ENCODE measurements at places on chromosomes 2 and 18.
A peak's percentile ranks its signal among the peaks of the same experiment; 100 is the strongest.

DNA sequence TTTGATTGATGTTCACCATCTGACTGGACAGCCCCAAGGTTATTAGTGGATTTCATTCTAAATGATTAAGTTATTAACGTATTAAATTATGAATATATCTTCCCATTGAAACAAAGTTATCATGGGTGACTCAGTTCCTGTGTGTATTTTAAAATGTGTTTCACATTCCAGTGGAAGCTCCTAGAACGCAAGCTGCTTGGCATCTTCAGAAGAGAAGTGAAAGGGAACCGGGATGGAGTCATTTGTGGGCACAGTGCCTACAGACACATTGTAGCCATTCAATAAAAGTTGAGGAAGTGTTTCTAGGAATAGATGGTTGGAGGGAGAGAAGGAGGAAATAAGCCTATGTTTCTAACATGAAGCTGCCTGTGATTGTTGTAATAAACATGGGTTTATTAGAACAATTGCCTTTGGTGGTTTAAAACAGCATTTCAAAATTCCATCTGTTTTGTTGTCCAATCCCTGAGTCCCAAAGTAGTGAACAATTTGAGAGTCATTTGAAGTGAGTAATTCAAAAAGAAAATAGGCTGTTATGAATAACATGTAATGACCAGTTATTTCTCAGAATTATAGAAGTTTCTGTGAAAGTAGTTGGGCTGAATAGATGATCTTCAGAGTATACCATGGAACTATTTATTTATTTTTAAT is 143.5 kb downstream of the PKP4 start:
- peak; percentile 58 for DNase-seq

- no peak for DNase-seq
Measured at GRCh38 chr2:200435379-200435778, 74.5 kb downstream of the KCTD18 start.

- DNase-seq = no peak
Measured at GRCh38 chr2:26978061-26978596, 7.7 kb downstream of the MAPRE3 start.

GRCh38 chr2:136151021-136151971 is 33.3 kb upstream of the CXCR4 start:
- no peak for DNase-seq

GRCh38 chr18:8871489-8871888 is 166.1 kb downstream of the MTCL1 start:
- no peak for DNase-seq

- DNase-seq = no peak
Measured at GRCh38 chr2:14219306-14219705, 413.2 kb upstream of the LRATD1 start.

GRCh38 chr2:160372585-160372984 is 121.0 kb downstream of the RBMS1 start:
- DNase-seq = no peak

GRCh38 chr2:15594291-15595256 is 2.9 kb downstream of the DDX1 start:
- no peak for DNase-seq

GRCh38 chr2:207162316-207162715 is 3.4 kb downstream of the KLF7 start:
- no peak for DNase-seq

DNA sequence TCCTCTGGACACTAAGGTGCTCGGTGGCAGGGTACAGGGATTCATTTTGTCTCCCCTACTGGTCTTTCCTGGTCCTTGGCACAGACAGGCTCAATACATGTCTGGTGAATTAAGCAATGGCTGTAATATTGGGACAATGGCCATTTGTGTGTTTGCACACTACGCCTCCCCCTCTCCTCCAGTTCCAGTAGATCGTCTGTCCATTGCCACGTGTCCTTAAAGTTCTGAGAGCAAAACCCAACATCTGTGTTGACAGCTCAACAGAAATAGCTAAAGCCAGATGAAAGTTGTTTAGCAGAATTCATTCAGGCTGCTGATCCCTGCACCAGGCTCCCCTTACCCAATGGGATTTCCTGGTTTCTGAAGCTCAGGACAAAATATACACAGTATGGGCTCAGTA is 9.0 kb upstream of the FABP1 start:
- no peak for DNase-seq

- no peak for DNase-seq
Measured at GRCh38 chr2:736939-737338, 59.7 kb upstream of the TMEM18 start.

DNA sequence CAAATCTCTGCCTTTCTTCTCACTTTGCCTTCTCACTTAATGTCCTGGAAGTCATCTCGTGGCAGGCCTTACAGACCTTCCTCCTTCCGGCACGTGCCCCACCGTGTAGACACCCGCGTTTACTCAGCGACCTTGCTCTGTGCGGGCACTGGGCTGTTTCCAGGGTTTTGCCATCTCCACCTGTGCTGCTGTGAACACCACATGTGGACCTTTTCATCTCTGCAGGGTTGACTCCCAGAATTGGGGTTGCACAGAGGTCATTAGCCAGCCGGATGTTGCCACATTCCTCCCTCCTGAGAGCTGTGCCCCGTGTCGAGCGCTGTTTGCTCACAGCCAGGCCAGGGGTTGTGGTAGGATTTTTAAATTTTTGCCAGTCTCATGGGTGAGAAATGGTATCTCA is 25.4 kb downstream of the KCNG2 start:
- no peak for DNase-seq

DNA sequence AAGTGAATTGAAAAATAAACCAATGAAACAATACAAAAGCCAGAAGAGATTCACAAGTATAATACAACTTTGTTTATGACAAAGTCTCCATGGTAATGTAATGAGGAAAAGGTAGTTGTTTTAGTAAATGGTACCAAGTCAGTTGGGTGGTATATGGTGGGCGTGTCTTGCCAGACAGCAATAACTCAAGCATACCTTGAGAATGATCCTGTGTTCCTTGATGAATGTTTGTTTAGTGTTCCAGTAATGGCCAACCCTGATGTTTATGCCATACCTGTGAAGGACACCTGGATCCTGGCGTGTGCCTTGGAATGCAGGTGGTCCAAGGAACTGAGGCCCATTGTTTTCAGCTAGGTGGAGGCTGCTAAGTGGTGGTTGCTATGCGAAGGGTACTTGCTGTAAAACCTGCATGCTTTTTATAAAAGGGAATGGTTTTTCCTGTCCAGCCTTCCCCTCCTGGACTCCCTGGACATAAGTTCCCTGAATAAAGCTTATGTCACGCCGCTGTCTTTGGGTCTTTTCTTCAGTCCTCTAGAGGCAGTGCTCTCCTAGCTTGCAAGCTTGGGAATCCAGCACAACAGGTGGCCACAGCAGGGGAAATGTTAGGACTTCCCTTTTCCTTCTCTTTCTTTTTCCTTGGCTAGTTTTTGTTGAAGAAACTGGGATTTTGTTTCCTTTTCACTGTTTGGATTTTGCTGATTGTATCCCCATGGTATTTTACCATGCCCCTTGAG is 54.7 kb downstream of the MTA3 start:
- no peak for DNase-seq

DNA sequence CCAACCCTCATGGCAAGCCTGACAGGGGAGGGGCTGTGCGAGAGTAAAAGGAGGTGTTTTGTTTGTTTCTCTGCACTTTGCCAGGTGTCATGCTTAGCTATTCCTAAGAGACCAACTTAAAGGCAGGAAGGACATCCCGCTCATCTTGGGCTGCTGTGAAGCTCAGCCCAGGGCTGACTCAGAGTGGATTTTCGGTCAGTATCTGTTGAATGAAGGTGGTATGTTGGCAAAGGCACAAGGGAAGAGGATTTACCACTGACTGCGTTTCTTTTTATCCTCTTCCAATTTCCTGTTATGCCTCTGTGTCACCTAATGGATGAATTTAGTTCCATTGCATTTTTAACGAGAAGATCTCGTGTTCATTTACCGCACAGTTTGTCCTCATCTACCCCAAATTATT is 18.9 kb downstream of the TRPM8 start:
- DNase-seq = no peak

Measured in brain pericyte (primary cell).